ENCODE measurements at places on chromosomes 2 and 18.

GRCh38 chr2:19799881-19800780, 101.7 kb downstream of the TTC32 start:
- DNase-seq = peak; percentile 20

- DNase-seq = no peak
Observed at GRCh38 chr2:158756976-158757375, 38.1 kb upstream of the DAPL1 start.

DNA sequence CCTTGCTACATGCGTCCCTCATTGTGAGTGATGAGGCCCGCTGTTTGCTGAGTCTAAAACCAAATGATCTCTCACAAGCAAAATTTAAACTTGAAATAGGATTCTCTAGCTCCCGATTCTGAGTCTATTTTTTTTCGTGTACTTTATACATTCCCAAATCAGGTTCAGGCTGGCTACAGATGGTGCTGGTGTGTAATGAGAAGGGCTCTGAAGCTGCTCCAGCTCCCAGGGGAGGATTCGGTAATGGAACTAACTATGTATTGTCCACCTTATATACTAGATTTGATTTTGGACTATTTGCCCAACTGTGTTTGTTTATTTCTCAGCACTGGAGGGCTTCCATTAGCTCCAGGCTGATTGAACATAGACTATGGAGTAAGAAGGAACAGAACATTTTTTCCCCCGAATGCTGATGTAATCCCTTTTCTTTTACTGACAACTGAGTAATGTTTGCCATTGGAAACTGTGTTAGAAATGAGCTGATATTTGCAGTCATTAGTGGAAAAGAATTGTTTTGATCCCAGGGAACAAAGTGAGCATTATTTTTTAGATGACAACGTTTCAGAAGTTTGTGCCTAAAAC, 274.0 kb upstream of the FIGN start:
- DNase-seq = no peak

DNA sequence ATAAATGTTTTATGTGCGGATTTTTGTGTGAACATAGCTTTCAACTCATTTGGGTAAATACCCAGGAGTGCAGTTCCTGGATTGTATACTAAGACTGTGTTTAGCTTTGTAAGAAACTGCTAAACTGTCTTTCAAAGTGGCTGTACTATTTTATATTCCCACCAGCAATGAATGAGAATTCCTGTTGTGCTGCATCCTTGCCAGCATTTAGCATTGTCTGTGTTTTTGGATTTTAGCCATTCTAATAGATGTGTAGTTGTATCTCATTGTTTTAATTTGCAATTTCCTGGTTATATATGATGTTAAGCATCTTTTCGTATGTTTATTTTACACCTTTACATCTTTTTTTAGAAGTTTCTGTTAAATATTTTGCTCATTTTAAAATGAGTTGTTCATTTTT, 24.2 kb downstream of the VRK2 start:
- DNase-seq = no peak

DNA sequence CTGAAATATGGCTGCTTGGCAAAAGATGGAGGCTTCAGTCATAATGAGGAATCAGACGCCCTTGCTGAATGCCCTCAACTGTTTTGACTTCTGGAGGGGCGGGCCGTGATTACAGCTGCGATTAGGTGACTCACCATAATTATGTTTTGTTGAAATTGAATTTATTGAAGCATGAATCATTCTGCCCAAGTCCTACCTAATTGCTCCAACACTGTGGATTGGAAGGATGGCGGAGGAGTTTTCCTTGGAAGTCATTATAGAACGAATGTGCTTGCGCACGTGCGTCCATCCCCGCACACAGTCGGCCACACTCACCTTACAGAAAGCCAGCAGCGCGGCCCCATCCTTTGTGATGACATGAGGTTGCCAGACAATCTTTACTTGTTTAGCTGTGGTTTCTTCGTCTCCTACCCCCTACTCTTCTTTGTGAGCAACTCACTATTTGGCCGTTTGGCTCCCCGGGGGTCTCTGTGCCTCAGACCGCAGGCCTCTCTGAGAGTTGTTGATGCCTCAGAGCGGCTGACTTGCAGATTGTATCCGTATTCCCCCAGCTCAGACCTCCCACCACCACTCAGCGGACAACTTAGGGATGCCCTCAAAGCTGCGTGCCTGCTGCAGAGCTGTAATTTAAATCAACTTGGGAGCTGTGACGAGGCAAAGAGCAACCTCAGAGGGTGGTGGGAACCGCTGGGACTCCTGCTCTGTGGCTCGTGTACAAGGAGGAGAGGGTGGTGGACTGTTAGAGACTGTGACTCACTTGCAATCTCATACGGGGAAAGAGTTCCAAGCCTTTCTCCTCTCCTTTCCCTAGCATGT, 513.4 kb downstream of the TNS1 start:
- peak; percentile 86 for DNase-seq

GRCh38 chr2:75475049-75475448, 85.7 kb downstream of the EVA1A start:
- no peak for DNase-seq

DNA sequence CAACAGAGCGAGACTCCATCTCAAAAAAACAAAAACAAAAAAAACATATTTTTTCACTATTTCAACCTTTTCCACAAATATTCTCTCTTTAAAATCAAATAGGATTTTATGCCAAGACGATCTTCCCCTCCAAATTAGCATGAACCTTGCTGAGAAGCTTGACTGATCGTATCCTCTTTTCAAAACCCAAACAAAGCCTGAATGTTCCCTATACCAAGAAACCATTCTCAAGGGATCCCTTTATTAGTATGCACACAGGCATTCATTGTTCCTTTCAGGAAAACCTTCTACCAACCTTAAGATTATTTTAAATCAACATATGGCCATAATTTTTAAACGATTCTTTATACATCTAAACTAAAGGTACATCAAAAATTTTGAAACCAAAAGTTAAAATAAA, 6.3 kb downstream of the SPIRE1 start:
- no peak for DNase-seq

- DNase-seq = peak; percentile 21
Observed at GRCh38 chr18:24982831-24983230, 369.1 kb downstream of the ZNF521 start.

GRCh38 chr18:46386788-46387187, 270.2 kb downstream of the LOXHD1 start:
- DNase-seq = peak; percentile 51

DNA sequence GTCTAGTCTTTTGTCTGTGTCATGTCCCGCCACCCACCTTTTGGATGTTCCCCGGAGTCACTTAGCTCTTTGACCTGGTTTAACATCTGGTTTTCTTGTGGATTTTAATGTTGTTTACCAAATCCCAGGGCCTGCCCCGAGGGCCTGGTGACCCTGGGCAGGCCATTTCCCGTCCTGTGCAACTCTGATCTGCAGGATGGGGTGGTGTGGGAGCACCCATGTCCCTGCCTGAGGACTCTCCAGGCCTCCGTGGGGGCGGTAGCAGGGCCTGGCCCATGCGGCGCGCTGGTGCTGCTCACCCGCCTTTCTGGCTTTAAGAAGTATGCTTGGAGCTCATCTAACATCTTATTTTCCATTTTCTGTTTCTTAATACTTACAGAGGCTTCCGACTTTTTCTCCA, 10.7 kb downstream of the RAMP1 start:
- DNase-seq = no peak

DNA sequence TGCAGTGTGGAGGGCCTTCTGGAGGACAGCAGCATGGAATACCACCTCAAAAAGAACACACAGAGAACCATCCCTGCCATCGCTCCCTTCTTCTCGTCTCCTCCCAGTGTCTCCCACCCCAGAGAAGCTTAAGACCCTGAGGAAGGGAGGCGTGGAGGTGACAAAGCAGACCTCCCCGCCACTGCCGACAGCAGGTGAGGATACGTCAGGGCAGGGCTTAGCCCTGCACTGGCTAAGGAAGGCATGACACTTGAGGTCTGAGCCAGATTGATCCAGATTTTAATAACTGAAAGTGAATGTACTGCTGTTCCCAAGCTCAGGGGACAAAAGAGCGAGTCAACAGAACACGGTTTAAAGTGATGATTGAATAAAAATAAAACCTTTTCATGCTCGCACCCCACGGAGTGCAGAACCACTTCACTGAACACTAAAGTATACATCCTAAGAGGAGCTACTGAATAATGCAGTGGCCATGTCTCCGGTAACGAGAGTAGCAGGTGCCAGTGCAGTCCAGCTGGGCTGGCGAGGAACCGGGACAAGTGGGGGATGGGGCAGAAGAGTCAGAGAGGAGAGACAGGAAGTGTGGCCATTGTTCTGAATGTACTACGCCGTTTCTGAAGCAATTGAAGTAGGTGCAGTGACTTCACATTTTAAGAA, 391.0 kb downstream of the CDH2 start:
- DNase-seq = no peak

DNA sequence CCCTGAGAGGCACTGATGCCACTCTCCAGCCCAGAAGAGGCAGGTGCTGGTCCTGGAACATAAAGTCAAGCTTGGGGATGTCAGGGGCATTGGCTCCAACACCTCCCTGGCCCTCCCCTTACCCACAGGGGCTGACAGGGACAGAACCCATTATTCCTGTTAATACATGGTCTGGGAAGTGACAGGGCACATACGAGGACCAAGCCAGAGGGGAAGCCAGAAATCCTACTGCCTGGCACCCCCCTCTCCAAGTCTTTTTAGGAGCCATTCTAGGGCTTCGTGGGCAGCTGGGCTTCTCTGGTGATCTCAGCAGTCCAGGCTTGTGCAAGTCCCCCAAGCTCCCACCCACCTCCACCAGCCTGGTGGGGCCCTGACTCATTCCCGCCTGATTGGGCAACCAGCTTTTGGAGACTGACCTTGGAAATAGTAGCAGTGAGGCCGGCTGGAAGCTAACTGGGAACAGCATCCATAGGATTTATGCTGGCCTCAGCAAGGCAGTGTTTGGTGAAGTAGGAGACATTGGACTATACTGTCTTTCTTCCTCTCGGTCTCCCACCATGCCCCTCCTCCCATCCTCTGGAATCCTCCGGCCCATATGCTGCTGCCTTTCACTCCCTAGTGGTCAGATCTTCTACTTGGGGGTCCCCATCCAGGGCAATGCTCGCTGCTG, 86.4 kb upstream of the HK2 start:
- peak; percentile 64 for DNase-seq

DNA sequence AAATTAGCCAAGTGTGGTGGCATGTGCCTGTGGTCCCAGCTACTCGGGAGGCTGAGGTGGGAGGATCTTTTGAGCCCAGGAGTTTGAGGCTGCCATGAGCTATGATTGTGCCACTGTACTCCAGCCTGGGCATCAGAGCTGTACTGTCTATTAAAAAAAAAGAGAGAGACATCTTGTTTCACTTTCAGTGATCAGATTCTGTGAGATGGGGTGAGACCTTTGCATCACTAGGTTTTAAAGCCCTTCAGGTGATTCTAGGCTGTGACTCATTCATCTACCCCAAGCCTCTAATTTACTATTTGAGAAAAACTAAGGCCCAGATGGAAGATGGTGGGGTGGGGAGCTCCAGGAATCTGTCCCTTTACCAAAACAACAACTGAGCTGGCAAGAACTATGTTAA, 7.1 kb downstream of the C2orf92 start:
- no peak for DNase-seq

DNA sequence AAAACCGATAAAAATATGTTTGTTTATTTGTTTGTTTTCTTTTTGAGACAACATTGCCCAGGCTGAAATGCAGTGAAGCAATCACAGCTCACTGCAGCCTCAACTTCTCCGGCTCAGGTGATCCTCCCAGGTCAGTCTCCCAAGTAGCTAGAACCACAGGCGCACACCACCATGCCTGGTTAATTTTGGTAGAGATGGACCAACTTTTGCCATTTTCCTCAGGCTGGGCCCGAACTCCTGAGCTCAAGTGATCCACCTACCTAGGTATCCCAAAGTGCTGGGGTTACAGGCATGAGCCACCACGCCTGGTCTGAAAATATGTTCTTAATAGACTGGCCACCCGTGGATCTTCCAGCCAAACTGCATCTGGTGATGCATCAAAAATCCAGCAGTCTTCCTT, 1482.7 kb upstream of the NXPH2 start:
- no peak for DNase-seq

GRCh38 chr18:58615140-58616132, 13.5 kb downstream of the ALPK2 start:
- no peak for DNase-seq

- DNase-seq = no peak
Observed at GRCh38 chr2:80078290-80079036, 226.1 kb downstream of the LRRTM1 start.
